ENCODE measurements at places on chromosomes 7 and 10.

- no peak for DNase-seq
Measured at GRCh38 chr7:129741743-129742213, 130.3 kb downstream of the NRF1 start.

GRCh38 chr7:68828575-68828974 lies 769.7 kb upstream of the AUTS2 start:
- DNase-seq = no peak

GRCh38 chr10:132820056-132820455 lies 34.1 kb upstream of the NKX6-2 start:
- no peak for DNase-seq

DNA sequence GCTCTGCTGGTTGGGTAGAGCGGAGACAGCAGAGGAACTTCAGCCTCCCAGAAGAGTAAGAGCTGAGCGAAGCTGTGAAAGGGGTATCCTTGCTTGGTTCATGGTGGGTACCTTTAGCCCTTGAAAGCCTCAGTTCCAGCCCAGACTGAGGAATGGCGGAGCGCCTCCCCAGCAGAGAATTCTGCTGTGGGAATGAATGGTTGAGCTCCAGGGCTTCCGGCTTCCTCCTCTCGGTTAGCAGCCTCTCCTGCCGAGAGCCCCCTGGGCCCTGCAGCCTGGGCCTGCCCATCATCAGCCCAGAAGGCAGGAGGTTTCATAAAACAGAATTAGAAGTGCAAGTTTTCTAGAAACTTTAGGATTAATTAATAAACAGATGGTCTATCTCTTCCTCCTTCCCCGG lies 79.9 kb upstream of the ANLN start:
- no peak for DNase-seq

GRCh38 chr10:19063986-19064385 lies 15.4 kb downstream of the MALRD1 start:
- DNase-seq = no peak

DNA sequence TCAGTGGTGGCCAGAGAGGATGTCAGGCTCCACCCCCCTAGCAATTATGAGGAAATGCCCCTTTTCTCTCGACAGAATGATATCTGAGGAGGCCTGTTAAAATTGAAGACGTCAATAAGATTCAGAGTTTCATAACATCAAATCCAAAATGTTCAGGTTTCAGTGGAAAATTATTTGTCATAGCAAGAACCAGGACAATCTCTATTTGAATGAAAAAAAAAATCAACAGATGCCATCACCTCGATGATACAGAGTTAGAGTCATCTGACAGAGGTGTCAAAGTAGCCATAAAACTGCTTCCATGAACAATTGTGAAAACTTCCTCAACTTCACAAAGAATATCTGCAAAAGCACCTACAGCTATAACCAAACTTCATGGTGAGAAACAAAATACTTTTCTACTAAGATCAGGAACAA lies 7.7 kb downstream of the TMEM273 start:
- no peak for DNase-seq

- no peak for DNase-seq
Measured at GRCh38 chr7:84294847-84295455, 100.4 kb upstream of the SEMA3A start.

- peak; percentile 79 for DNase-seq
Measured at GRCh38 chr10:133335246-133336117, 1.2 kb downstream of the CALY start.

DNA sequence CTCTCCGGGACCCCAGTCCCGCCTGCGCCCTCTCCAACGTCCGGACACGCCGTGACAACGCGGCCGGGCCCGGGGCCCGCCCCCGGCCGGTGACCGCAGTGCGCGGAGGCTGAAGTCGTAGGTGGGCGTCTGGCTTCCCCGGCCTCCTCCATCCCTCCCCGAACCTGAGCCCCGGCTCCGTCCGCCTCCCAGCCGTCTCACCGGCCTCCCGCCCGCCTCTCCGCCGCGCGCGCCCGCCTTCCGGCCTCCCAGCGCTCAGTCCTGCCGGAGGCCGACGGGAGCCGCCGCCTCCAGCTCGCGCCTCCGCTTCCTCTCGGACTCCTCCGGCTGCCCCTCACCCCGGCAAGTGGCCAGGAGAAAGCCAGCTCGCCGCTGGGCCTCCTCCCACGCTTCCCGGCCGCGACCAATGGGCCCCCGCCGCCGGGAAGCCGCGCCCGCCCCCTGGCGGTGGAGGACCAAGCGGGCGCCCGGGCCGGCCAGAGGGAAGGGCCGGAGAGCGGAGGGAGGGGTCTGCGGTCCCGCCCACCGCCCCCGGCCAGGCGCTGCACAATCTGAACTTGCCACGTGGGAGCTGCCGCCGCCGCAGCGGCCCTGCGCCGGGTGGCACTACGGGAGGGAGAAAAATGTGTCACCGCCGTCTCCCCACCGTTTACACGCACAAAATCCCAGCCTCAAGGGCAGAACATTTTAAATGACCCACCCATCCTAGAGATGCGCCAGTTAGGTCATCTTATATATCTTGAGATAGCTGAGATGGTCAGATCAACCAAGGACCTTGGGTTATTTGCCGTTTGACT lies at the start of gene FAM3C:
Gene FAM3C (minus strand): TSS at position 348 of the 797 bp plus-strand sequence. CDS start 13,339 bp downstream, outside the sequence.
- peak; percentile 72 for DNase-seq

- DNase-seq = no peak
Measured at GRCh38 chr10:11797847-11798633, 25.1 kb upstream of the PROSER2 start.

DNA sequence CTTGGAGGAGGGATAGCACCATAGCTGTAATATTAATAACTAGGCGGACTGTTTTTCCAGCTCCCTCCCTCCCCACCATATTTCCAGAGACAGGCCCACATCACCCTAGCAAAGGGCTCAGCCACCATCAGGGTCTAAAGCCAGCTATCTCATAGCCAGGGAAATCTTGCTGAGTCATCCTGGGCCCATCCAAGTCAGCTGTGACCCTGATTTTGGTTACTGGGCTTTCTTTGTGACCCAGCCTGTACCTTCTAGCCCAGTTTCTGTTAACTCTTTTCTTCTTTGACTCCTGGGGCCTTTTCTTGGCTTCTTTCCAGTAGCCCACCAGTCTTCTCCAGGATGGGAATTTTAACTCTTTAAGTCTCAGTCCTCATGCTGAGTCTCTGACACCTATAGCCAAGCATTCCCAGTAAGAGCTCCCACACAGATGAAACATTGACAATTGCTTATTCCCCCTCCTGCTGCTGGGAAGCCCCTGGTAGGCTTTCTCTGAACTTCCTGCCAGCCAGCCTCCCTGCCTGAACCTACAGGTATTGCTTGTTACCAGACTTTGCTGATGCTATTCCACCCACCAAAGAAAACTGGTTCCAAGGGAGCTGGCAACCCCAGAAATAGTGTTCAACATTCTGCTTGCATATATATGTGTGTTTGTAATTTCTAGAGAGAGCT lies 34.8 kb upstream of the ADO start:
- no peak for DNase-seq

GRCh38 chr10:14235566-14236195 lies 95.0 kb downstream of the FRMD4A start:
- no peak for DNase-seq

DNA sequence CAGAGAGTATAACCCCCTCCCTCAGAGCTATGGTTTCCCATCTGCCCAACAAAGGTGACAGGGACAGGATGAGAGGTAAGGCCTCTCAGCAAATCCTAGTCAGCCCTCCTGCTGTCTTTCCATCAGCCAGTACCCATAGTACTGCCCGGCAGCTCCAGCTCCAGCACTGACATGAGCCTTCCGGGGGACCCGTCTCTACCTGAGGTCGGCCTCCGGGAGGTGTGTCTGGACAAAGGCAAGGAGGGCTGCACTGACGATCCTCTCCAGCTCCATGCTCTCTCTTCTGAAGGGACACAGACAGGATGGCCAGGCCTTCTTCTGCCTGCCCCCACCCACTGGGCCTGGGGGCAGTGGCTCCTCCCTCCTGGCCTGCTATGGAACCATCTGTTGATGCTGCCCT lies 4.3 kb downstream of the FBXL15 start:
- DNase-seq = no peak

DNA sequence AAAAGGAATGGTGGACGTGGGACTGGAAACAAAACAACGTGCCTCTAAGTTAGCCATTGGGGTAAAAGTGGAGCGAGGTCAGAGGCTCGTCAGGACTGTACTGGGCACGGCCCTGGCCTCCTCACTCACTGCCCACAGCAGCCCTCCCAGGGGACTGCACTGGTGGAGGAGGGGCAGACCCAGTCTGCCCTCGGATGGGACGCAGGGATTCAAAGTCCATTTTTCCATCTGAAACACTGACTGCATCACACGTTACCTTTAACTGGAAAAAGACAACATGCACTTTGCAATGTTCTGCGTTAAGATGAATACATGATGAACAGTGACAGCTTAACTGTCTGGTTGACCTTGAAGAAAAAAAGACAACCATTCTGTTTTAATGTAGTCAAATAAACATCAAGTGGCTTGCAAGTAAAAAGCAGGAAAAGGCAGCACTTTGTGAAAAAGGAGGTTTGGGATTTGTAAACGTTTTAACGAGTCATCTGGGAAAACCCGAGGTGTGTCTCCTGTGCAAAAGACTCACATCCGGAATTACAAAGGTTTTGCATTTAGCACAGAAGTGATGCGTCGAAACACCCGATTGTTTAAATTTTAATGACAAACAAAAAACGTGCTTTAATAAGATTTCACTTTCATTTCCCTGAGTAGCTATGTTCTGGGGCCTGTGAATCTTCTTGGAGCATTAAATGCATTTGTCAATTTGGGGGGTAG lies 18.8 kb downstream of the KLF6 start:
- no peak for DNase-seq

- DNase-seq = no peak
Measured at GRCh38 chr10:105586451-105587098, 945.5 kb downstream of the SORCS3 start.

DNA sequence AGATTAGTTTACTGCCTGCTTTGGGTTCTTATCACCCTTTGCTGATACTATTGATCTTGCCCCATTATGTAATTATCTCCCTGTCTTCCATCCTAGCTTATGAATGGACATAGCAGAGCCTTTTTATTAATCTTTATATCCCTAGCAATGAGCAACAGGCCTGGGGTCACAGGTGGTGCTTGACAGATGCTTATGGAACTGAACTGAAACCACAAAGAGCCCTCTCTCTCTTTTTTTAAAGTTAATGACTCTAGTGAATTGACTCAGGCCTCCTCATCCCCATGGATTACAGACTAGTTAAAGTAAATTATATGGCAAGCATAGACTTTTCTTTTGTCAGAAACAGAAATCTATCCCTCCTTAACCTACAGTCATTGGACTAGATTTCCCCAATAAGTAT lies 265.2 kb downstream of the PHTF2 start:
- DNase-seq = no peak

DNA sequence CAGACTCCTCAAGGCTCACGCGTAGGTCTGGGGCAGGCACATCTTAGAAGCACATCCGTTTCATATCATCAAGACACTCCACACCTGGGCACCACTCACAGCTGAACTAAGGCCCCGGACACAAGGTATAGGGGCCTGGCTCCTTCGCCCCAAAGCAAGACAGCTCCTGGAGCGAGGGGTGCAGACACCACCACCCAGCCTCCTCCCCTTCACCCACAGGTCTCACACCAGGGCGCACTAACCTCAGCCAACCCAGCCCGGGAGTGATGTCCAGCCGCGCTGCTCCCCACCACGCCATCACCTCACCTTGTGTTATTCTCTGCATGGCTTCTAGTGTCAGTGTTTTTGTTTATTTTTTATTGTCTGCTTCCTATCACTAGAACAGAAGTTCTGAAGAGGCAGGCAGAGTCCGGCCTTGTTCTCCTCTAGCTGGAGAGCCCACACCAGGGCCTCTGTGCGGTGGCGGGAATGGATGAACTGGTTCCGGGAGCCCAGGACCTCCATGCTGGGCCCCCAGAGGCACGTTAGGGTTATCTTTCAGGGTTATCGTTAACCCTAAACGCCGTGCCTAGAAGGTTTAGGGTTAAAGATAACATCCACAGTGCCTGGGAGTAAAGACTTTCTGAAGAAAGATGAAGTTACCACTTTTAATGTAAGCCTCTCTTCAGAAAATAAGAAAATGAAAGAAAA lies 21.8 kb downstream of the BRI3 start:
- DNase-seq = no peak

GRCh38 chr7:3188946-3189345 lies 112.1 kb upstream of the SDK1 start:
- no peak for DNase-seq

GRCh38 chr7:151754142-151754590 lies 122.7 kb downstream of the PRKAG2 start:
- no peak for DNase-seq

GRCh38 chr7:90298145-90299038 lies 22.7 kb downstream of the FAM237B start:
- DNase-seq = no peak

DNA sequence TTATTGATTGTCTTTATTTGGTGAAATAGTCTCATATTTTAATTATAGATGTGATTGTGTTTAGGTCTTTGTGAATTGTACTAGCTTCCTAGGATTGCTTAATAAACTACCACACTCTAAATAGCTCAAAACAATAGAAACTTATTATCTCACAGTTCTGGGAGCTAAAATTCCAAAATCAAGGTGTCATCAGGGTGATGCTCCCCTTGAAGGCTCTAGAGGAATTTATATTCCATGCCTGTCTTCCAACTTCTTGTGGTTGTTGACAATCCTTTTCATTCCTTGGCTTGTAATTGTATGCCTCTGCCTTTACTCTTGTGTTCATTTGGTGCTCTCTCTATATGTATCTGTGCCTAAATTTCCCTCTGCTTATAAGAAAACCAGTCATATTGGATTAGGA lies 155.3 kb upstream of the AKR1E2 start:
- DNase-seq = no peak

DNA sequence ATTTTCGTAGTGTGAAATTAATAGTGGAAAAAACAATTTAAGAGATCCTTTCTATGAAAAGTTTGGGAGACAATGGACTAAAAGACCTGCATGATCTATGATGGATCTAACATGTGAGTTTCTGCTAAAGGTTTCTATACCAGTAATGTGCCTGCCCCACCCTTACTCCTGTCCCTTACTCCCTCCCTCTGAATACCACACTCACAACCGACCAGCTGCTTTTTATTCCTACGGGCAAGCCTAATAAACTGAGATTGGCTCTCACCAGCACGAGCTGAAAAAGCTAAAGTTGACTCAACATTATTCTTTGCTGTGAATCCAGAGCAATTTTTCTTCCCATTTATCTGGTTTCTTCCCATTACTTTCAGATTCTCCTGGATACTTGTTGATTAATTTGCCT lies 17.8 kb upstream of the REEP3 start:
- no peak for DNase-seq

- DNase-seq = no peak
Measured at GRCh38 chr7:417625-417889, 102.1 kb downstream of the PDGFA start.

GRCh38 chr7:124338861-124339260 lies 306.0 kb upstream of the TMEM229A start:
- DNase-seq = no peak

DNA sequence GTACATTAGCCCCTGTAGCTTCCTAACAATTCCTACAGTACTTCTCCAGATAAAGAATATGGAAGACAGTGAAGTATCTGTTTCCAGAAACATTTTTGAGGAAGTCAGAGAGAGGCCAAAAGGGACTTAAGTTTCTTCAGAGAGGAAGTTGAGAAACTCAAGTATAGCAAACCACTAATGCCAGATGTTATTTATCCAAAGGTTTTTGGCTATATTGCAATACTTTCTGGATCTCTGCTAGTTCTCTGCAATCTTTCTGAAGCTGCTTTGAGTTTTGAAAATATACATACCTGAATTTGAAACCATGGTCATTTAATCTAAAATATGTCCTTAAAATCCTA lies 64.7 kb downstream of the BICC1 start:
- DNase-seq = no peak

Data from effector memory CD4-positive, alpha-beta T cell (primary cell).